ENCODE measurements at places on chromosomes 4 and X. TPM values are rescaled to one million over a fixed set of nuclear protein-coding genes. Genes with fewer than 3 reads are reported as not detected.

The RAI2 gene
- total RNA-seq, result 0.72 TPM

The NHSL2 gene
- 5.7 TPM for total RNA-seq

DNA sequence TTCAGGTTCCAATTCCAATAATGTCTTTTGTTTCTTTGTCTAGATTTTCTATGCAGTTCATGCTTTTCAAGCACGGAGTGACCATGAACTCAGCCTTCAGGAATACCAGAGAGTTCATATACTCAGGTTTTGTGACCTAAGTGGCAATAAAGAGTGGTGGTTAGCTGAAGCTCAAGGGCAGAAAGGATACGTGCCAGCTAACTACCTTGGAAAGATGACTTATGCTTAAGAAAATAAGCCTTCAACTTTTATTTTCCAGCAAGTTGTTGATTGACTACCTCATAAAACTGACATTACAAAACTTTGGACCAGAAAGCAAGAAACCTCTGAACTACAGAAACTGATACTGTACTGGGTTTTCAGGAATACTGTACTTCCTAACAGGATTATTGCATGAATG, 30.8 kb downstream of the INTS12 start:
- no peaks in the 10 kb centered on the region for H3K4me1 ChIP-seq
- no peak for DNase-seq
- no peak overlapping the region for H3K27ac ChIP-seq
- H3K27me3 ChIP-seq, result no peaks in the 10 kb centered on the region
- no peak overlapping the region for H3K4me3 ChIP-seq

GRCh38 chrX:138018145-138018799, 452.3 kb downstream of the ZIC3 start:
- no peaks in the 10 kb centered on the region for H3K36me3 ChIP-seq
- no peaks in the 10 kb centered on the region for H3K4me1 ChIP-seq
- DNase-seq, result no peak
- no peaks in the 10 kb centered on the region for H3K27me3 ChIP-seq
- H3K4me3 ChIP-seq, result no peak overlapping the region

- no peaks in the 10 kb centered on the region for H3K27me3 ChIP-seq
- H3K36me3 ChIP-seq, result peaks cover 11% of the 10 kb centered on the region
- peak overlapping the region; percentile 68 for H3K4me3 ChIP-seq
- peak; percentile 76 for DNase-seq
- no peak overlapping the region for H3K27ac ChIP-seq
- H3K4me1 ChIP-seq, result no peaks in the 10 kb centered on the region
These were observed 14.5 kb downstream of the SLC25A5 start for GRCh38 chrX:119482481-119483480.

- no peak for DNase-seq
- H3K36me3 ChIP-seq, result no peaks in the 10 kb centered on the region
- peaks cover 2% of the 10 kb centered on the region for H3K4me1 ChIP-seq
- H3K27ac ChIP-seq, result no peak overlapping the region
- no peak overlapping the region for H3K4me3 ChIP-seq
These were observed 62.3 kb upstream of the NAP1L5 start for GRCh38 chr4:88759895-88760290.

GRCh38 chr4:80058740-80059139, 14.3 kb downstream of the ANTXR2 start:
- H3K36me3 ChIP-seq, result no peaks in the 10 kb centered on the region
- H3K4me3 ChIP-seq, result no peak overlapping the region
- no peak for DNase-seq
- peaks cover 4% of the 10 kb centered on the region for H3K4me1 ChIP-seq

DNA sequence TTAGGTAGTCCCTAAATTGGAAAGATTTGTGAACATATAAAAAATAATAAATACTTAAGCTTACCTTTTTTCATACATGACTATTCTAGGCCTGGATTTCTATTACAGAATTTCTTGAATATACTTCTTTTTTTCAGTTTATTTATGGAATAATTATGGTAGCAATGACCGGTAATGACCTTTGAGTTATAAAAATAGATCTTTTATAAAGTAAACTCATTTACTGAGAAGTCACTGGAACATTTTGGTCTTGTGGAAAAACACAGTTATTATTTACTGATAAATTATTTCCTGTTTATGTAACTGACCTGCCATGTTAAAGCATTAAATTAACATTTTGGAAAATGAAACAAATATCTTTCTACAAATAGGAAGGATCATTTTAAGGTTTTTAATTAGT, 80.4 kb upstream of the RASGEF1B start:
- no peaks in the 10 kb centered on the region for H3K4me1 ChIP-seq
- no peak for DNase-seq
- H3K27ac ChIP-seq, result no peak overlapping the region
- H3K27me3 ChIP-seq, result no peaks in the 10 kb centered on the region

DNA sequence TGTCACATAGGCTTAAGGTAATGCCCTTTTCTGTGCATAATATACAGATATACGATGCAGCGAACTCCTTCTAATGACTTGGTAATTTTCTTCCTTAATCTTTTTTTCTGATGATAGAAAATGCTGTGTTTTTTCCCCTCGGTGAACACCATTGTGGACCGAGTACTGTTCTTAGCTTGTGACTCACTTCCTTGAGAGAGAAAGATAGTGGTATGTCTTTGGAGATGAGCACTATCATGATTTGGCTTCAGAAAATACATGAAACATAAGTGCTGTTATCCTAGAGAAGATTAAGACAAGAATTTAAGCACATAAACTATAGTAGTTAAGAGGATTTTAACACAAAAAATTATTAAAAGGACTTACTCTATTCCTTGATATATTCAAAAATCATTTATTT, 63.9 kb downstream of the RS1 start:
- no peaks in the 10 kb centered on the region for H3K4me1 ChIP-seq
- H3K27ac ChIP-seq, result no peak overlapping the region
- DNase-seq, result no peak
- peaks cover 51% of the 10 kb centered on the region for H3K36me3 ChIP-seq

All from H9 (cell line).